ENCODE measurements at places on chromosomes 6 and 20.
A peak's percentile ranks its signal among the peaks of the same experiment; 100 is the strongest.

- DNase-seq, result no peak
These were observed 161.8 kb upstream of the AGPAT4 start for GRCh38 chr6:161435748-161436070.

DNA sequence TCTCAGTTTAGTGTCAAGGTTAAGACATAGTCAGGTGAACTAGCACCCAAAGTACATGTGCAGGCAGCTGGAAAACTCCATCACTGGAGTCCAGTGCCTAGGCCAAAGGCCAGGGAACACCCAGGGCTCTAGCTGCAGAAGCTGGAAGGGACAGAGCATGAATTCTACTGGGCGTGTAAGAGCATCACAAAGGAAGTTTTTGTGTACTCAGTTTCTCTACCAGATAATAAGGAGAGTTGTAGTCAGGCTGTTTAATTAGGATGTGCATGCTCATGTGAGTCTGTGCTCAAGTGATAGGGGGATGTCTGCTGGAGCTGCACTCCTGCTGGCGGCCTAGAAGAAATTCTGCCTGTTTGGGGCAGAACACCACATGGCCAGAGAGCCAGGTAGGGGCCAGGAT is 8.1 kb downstream of the L3MBTL1 start:
- no peak for DNase-seq

DNA sequence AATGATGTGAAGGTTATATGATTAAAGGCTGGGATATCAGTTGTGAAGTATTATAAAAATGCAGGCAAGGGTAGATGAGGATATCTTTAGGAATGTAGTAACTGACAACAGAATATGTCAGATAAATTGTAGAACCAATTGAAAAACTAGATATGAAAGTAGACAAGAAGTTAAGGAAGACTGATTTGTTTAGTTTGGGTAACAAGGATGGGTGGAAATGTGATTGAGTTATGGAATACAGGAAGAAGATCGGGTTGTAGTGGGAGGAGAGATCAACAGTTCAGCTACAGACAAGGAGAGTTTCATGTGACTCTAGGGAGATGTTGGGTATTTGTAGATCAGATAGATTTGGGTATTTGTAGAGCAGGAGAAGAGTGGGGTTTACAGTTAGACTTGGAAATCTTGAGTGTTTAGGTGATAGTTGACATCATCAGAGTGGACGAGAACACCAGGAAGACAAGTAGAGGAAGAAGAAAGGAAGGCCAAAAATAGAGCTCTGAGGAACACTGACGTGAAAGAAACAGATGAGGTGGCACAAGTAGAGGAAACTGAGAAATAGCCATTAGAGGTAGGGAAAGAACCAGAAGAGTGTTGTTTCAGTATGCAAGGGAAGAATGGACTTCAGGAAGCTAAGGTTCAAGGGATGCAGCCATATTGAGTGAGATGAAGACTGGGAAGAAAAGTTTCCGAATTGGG is 12.1 kb upstream of the TSPYL1 start:
- no peak for DNase-seq

- DNase-seq, result no peak
These were observed 35.2 kb downstream of the BMP6 start for GRCh38 chr6:7761051-7761450.

DNA sequence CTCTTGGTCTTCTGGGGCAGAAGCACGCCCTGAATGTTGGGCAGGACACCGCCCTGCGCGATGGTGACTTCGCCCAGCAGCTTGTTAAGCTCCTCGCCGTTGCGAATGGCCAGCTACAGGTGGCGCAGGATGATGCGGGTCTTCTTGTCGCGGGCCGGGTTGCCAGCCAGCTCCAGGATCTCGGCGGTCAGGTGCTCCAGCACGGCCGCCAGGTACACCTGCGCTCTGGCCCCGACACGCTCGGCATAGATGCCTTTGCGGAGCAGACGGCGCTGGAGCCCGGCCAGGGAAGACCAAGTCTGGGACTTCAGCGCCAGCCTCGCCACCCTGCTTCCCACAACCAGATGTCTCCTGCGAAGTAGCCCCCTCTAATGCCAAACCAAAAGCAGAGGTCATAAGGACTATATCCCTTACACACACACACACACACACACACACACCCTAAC is 8.0 kb upstream of the SLC17A3 start:
- no peak for DNase-seq

- DNase-seq, result no peak
These were observed 534 bp upstream of the EFCAB8 start for GRCh38 chr20:32858189-32858588.

- DNase-seq, result no peak
These were observed 55.0 kb upstream of the HLA-A start for GRCh38 chr6:29887330-29887818.

GRCh38 chr6:128479991-128480390 is 40.4 kb downstream of the PTPRK start:
- no peak for DNase-seq

- no peak for DNase-seq
These were observed 968 bp upstream of the CCN5 start for GRCh38 chr20:44714102-44714700.

- DNase-seq, result no peak
These were observed 59.6 kb upstream of the SPDEF start for GRCh38 chr6:34615574-34616226.

GRCh38 chr6:52566853-52567279 is 10.0 kb downstream of the TRAM2 start:
- peak; percentile 48 for DNase-seq

Data from fibroblast of the conjunctiva (primary cell).